ENCODE measurements at places on chromosomes 3 and 15. TPM values are rescaled to one million over a fixed set of nuclear protein-coding genes. Genes with fewer than 3 reads are reported as not detected.

Gene OR5K2
- not detected for total RNA-seq

Gene DZIP1L
- total RNA-seq = 7.6 TPM

Gene GOLGA8M
- 0.16 TPM for total RNA-seq

Gene SH3GL3
- total RNA-seq = not detected

Gene TOP2B
- total RNA-seq = 56.5 TPM

Gene ADAMTS17
- total RNA-seq = not detected

Gene FRMD4B
- 34.6 TPM for total RNA-seq

Gene SEMA7A
- total RNA-seq = 0.65 TPM

Gene KBTBD13
- total RNA-seq = not detected

Gene TMEM266
- total RNA-seq = not detected

Gene CPLX3
- not detected for total RNA-seq

Gene SLC24A1
- 1.8 TPM for total RNA-seq

Gene GATA2
- total RNA-seq = 12.6 TPM

Gene EEF1AKMT4
- total RNA-seq = 3.4 TPM

Gene TRH
- not detected for total RNA-seq

Gene ZDHHC23
- 2.6 TPM for total RNA-seq

Gene CELSR3
- total RNA-seq = 0.49 TPM

Gene CD276
- 82.4 TPM for total RNA-seq

Gene ZNF654
- total RNA-seq = 9.6 TPM

Gene ADGRG7
- not detected for total RNA-seq

Gene IGDCC3
- total RNA-seq = not detected
